Forelimb muscle (tissue), 1 donor: ENCODE measurements at places on chromosomes 3 and 15. TPM values are rescaled to one million over a fixed set of nuclear protein-coding genes. Genes with fewer than 3 reads are reported as not detected.

DNA sequence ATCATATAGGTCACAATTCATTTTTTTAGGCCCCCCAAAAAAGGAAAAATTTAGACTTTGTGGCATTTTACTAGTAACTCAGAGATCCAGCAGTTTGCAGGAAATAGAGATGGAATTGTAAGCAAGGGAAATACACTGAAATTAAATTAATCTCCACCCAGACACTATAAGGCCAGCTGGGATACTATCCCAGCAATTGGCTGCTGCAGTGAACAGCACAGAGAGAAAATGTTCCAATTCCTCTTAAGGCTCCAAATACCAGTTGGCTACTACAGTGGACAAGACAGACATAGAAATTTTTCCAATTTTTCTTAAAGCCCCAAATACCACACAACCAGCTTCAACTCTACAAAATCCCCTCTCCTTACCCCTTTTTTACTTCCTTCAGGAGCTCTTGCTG, 78.9 kb downstream of the ULK4 start:
- peak; percentile 6 for DNase-seq

- no peak for DNase-seq
These were observed 744.7 kb downstream of the EPHA3 start for GRCh38 chr3:89851974-89852621.

Gene WDR53
- 10.4 TPM for polyA plus RNA-seq

GRCh38 chr3:125054449-125055329, 1.1 kb downstream of the HEG1 start:
- DNase-seq = no peak
